NCI-H2227 treated with DMSO at 0.1 percent for 48 hours (cell line): ENCODE measurements at places on chromosomes 11 and 22.

DNA sequence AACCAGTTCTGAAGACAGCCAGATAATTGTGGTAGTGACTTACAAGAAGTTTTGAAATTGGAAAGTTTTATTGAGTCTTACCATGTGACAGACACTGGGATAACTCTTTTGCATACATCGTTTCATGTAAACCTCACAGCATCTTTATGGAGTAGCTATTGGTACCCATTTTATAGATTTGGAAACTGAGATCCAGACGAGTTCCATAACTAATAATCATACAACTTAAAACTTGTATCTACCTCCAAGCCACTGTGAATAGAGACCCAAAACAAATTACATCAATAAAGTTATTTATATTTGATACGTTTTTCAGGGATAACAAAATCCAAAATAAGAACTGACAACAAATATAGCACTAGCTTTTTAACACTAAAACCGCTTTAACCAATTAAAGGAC is 35.7 kb upstream of the LDHA start:
- DNase-seq, result no peak

DNA sequence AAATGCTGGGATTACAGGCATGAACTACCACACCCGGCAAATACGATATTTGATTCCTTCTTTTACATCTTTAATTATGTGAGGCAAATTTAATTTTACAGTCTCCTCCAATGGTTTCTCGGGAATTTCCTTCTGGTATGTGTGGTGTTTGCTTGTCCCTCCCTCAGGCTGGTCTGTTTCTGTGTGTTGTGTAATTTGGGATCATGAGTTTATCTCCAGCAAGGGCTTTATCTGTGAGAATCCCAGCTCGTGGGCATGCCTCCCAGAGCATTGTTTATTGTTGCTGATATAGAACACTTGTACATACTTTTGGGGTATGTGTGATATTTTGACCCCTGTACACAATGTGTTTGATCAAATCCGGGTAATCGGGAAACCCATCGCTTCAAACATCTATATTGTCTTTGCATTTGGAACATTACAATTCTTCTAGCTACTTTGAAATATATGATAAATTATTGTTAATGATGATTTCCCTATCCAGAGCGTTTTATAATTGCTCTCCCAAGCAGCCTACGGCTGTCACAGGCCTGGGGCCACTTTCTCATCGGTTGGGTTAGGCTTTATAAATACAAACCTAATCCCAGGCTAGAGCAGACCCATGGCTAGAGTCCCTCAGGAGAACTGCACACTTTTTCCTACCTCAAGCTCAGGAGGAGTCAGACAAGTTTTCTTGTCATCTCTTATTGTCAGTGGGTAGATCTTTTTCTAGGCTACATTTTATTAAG is 15.0 kb upstream of the PRR5 start:
- no peak for DNase-seq

- no peak for DNase-seq
These were observed 2.2 kb upstream of the VWCE start for GRCh38 chr11:61297341-61297740.

DNA sequence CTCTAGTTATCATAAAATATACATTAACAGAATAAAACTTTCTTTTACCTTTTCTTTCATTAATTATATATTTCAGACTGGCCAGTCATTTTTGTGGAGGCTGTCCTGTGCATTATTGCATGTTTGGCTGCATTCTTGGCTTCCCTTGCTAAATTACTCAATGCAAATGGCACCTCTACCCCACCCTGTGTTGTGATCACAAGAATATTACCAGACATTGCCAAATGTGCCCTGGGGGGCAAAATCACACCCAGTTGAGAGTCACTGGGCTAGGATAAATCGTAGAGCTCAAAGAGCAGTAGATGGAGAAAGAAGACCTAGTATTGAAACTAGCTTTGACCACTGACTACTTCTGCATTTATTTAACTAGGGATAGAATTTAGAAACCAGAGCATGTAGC is 1257.8 kb upstream of the TENM4 start:
- DNase-seq, result no peak

GRCh38 chr11:118193910-118194566 is 17.6 kb upstream of the SCN2B start:
- no peak for DNase-seq

DNA sequence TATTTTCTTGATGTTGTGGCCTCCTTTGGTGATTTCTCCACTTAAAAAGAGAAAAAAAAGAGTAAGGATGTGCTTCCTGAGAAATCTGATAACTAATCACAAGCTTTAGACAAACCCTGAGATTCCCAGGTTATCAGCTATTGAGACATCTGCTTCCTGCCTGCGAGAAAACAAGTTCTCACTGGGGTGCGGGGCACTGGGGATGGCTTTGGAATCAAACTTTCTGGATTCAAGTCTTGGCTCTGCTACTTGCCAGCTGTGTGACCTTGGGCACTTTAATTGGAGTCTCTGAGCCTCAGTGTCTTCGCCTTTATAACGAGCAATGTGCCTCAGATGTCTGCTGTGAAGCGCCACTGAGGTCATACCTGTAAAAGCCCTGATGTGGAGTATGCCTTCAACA is 152.5 kb upstream of the NAV2 start:
- DNase-seq, result no peak

DNA sequence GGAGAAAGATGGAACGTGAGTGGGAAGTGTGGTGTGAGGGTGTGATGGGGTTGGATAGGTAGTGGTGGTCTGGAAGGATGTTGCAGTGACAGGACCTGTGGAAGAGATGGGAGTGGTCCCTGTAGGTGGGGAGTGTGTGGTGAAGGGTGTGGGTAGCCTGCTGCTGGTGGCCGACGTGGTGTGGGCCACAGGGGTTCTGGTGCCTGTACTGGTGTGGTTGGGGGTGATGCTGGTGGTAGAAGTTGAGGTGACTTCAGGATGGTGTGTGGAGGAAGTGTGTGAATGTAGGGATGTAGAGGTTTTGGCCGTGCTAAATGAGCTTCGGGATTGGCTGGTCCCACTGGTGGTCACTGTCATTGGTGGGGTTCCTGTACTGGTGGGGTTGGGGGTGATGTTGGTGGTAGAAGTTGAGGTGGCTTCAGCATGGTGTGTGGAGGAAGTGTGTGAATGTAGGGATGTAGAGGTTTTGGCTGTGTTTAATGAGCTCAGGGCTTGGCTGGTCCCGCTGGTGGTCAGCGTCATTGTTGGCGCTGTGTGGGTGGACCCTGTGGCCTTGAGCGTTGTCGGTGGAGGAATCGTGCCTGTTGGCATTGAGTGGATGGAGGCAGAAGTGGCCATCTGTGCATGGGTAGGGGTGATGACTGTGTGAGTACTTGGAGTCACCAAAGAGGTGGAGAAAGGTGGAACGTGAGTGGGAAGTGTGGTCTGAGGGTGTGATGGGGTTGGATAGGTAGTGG is 19.1 kb downstream of the MUC6 start:
- DNase-seq, result no peak

- DNase-seq, result no peak
These were observed at the start of gene LARGE1 for GRCh38 chr22:33920197-33920540. Gene LARGE1, minus strand, starts transcription at chr22:33920476.

GRCh38 chr11:86523738-86524619 is 148.4 kb downstream of the ME3 start:
- DNase-seq, result no peak

GRCh38 chr11:114553642-114554041 is 6.0 kb downstream of the NXPE1 start:
- no peak for DNase-seq

GRCh38 chr22:23767673-23768548 is at the start of gene CHCHD10:
Gene CHCHD10, minus strand, starts transcription at chr22:23767972. Its CDS starts 98 bp downstream, at chr22:23767874.
- DNase-seq, result peak; percentile 50

DNA sequence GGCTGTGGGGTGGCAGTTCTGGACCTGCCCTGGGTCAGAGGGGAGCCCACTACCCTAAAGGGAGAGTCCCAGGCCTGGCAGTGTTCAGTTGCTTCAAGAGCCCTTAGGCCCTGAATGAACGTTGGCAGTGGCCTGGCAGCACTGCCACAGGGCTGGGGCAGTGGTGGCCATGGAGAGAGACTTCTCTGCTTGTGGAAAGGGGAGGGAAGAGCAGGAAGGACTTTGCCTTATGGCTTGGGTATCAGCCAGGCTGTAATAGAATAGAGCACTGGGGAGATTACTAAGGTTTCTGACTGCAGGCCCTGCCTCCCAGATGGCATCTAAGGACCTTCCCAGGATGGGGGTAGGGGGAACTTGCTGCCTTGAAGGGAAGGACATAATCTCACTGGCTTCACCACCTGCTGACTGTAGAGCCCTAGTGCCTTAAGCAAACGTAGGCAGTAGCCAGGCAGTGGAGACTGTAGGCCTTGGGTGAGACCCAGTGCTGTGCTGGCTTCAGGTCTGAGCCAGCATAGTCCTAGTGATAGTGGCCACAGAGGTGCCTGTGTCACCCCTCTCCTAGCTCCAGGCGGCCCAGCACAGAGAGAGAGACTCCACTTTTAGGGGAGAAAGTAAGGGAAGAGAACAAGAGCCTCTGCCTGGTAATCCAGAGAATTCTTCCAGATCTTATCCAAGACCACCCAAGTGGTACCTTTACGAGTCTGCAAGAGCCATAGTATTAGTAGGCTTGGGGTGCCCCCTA is 27.6 kb downstream of the PLA2G6 start:
- no peak for DNase-seq

GRCh38 chr11:70433038-70433437 is 34.7 kb downstream of the CTTN start:
- DNase-seq, result no peak

- no peak for DNase-seq
These were observed 293.9 kb upstream of the PLET1 start for GRCh38 chr11:112554586-112554985.

DNA sequence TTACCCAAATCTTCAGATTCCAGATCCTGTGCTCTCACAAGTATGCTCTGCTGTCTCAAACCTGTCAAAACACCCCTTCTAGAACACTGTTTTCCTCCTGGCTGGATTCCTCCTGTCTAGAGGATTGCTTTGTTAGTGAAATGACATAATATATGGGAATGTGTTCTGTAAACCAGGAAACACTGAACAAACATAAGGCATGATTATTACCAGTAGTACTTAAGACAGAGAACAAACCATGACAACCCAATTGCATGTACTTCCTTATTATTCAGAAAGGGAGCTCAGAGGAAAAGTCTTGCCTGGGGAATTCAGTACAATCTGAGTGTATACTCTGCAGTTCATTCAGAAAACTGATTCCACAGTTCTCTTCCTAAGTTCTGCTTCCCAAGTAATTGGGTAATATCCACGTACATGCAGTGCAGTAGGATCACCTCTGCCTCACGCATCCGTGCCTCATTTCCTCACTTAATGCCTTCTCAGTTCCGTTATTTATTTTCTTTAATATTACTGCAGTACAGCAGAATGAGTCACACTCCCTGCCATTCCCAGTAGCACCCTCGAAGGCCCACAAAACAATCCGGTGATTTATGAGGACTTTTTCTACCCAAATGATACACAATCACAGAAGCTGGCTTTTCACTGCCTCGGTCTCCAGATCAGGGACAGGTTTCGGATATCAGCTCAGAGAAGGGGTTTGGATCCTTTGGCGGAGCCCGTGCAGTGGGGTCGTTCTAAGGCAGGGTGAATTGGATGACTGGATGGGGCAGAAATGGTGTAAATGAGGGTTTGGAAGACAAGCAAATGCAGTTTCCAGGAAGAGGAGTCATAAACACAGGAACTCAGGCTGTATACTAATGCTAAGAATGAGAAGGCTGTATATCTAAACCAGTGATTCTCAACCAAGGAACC is 896.9 kb downstream of the KCNA4 start:
- DNase-seq, result no peak

- no peak for DNase-seq
These were observed 129.3 kb upstream of the FGF3 start for GRCh38 chr11:69948256-69949141.

- DNase-seq, result no peak
These were observed 12.9 kb downstream of the TRIM29 start for GRCh38 chr11:120125024-120125423.

GRCh38 chr22:31945971-31946680 is 1.8 kb downstream of the YWHAH start:
- peak; percentile 10 for DNase-seq

DNA sequence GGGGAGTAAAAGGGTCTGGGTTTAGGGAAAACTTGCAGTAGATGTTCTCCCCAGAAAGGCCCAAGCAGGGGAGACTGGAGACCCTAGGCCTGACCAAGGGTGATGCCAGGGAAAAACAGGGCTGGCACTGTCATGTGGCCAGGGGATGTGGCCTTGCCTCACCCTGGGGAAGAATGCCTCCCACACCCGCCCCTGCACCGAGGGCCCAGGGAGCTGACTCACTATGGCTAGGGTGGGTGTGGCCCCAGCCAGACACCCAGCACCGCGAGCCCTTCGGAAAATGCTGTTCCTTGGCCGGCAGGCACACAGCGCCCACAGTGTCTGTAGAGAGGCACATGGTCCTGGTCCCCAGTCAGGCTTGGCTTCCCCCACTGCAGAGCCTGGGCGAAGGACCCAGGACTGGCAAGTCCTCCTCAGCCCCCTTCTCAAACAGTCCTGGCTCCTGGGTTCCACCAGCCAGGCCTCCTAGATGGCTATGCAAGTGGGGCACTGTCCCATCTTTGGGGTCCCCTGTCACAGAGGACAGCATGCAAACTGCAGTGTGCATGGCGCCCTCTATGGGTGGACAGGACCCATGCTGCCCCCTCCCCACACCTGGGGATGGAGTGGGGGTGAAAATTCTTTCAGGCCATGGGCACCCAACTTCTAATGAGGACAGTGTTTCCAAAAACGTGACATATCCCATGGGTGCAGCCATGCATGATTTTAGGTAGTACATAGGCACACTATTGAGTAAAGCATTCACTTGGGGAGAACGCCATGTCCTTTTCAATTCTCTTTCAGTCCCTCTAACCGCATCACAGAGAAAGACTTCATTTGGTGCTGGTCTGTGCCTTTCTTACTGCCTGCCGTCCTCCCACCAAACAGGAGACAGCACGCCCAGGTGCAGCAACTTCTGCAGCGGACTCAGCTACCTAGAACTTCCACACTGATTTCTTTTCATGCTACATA is 15.2 kb downstream of the TMPRSS5 start:
- no peak for DNase-seq

GRCh38 chr22:28051787-28052356 is 132.8 kb upstream of the PITPNB start:
- peak; percentile 69 for DNase-seq

DNA sequence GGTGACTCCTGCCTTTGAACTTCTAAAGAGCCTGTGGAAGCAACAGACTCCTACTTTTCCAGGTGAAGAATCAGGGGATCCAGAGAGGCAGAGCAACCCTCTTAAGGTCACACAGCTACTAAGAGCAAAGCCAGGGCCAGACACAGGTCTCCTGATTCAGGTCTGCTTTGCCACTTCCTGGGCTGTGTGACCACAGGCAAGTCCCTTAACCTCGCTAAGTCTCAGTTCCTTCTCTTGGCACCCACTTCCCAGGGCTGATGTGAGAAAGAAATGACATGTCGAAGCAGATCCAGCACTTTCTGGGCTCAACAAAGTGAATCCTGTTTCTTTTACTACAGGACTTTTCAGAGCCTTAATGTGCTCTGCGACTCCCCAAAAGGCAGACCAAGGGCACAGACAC is 30.2 kb downstream of the UQCR10 start:
- DNase-seq, result no peak
